Choroid plexus epithelial cell (primary cell): ENCODE measurements at places on chromosomes 2 and 18.
A peak's percentile ranks its signal among the peaks of the same experiment; 100 is the strongest.

DNA sequence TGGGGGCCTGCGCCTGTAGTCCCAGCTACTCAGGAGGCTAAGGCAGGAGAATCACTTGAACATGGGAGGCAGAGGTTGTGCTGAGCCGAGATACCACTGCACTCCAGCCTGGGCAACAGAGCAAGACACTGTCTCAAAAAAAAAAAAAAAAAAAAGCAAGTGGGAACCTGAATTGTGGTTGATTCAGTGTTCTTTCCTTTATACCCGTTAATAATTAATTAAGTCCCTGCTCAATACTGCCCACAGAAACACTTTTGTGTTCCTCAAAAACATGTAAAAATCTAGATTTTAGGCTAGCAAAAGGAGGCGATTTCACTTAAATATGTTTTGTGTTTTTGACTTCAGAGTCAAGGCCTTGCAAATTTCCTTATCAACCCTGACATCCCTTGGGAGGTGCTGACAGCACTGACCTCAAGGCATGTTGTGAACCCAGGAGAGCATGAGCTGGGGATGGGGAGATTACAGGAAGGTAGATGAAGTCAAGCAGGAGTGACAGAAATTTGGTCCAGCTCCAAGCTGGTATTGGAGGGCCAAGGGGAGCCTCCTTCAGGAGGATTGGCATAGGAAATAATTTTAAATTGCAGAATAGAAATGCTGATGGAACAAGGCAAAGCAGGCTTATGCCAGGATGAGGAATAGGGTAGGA is 89.0 kb upstream of the PNPT1 start:
- DNase-seq: no peak

- peak; percentile 8 for DNase-seq
Observed at GRCh38 chr2:161905389-161906046, 168.5 kb downstream of the DPP4 start.

DNA sequence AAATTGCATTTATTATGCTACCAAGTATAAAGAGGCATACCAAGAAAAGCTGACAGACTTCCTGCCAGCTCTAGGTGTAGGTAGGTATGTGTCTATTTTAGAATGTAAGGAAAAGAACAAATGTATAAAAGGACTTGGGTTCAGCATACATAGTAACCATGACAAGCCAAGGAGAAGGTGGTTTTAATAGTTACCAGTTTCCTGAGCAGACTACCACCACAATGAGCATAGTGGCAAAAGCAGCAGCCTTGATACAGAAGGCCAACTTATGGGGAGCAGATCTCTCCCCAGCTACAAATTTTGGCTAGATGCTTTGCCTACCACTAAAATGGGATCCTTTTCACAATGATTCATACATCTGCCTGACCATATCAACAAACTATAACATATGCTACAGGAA is 34.5 kb downstream of the METTL8 start:
- no peak for DNase-seq

GRCh38 chr2:97210325-97210724 is 97.4 kb downstream of the ANKRD36 start:
- no peak for DNase-seq

DNA sequence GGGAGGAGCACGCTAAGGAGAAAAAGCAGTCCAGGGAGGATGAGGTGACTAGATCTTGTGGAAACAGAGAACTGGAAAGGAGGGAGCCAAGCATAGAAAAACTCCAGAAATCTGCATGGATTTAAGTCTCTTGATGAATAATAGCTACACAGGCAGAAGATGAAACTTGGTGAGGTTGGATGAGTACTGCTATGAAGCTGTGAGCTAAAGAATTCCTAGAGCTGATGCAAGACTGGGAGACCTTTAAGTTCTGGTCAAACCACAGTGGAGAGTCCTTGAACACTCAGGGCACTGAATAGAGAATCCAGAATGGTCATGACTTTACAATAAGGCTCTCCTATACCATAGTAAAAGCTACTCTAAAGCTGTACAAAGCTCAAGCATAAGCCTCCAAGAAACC is 18.4 kb upstream of the PIEZO2 start:
- peak; percentile 95 for DNase-seq
